ENCODE measurements at places on chromosomes 2 and 18.

DNA sequence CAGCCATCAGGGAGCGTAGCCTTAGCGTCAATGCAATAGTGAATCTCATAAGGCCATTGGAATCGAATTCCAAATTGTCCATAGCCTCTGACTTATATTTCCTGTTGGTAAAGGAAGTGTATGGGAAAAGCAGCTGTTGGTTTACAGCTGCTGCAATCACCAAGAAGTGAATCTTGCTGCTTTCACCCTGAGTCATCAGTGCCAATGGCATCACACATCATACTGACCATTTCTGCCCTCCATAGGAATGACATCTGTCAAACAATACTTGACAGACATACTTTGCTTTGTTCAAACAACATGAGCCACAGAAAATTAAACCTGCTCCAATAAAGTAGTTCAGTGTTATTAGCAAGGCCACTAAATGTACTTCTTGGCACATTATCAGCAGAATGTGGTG lies 111.2 kb upstream of the KLHL29 start:
- DNase-seq: no peak

DNA sequence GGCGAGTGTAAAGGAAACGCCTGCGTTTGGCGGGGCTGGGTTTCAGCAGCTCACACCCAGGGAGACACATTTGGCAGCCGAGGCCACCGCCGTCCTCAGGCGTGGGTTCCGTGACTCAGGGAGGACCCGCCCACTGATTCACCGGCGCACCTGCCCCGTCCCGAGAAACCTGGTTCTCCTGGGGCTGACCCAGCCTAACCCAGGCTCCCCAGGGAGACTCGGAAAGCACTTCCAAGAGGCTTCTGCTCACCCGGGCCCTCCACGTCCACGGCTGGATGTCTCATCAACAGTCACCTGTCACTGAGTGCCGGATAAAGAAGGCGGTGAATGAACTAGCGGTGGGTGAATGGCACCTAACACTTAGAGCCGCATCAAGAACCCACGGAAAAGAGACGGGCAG lies 126.4 kb upstream of the CTDP1 start:
- no peak for DNase-seq

DNA sequence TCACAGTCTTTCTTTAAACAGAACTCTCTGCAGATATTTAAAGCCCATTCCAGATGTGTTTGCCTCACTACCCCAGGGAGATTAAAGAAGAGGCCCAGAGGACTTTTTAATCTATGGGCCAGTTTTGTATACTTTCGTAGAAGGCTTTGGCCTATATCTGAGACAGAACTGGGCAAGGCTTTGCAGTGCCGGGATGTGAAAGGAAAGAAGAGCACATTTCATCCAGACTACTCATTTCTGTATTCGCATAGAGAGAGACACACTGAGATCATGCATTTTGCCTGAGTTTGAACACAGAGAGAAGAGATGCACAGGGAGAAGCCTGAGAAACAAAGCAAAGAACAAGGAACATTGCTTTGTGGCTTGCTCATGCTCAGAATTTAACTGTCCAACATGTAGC lies 54.9 kb upstream of the SLC5A7 start:
- DNase-seq: no peak

DNA sequence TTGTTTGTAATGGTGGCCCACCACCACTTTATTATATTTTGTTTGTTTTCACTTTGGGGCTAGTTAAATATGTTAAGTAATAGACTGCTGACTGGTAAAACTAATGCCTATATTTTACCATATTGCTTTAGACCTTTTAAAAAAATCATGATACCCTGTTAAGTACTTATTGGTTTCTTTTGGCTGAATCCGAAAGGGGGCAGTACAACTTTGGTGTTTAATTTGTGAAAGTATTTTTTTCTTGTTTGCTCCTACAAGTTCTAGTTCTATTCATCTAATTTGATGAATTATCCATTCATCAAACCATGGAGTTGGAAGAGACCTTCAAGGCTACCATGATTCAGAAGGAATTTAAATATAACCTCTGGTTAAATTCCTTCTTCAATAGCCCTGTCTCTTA lies 147.0 kb downstream of the MBD5 start:
- no peak for DNase-seq

DNA sequence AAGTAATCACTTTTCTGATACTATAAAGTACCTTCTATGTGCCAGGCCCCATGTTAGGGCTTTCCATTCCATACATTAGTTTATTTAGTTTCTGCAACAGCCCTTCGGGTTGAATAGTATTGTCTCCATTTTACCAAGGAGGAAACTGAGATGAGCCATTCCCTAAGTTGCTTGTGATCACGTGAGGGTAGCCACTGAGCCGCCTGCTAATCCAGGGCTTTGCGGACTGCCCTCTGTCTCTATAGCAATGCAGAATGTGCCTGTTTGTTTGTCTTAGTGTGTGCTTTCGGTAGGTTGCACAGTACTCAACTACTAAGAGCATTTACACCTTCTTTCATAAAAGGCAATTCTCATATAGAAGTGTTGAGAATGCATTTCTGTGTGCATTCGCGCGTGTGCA lies 5.0 kb downstream of the EMILIN2 start:
- no peak for DNase-seq

- DNase-seq: no peak
Observed at GRCh38 chr18:74191577-74191976, 43.3 kb downstream of the TIMM21 start.

DNA sequence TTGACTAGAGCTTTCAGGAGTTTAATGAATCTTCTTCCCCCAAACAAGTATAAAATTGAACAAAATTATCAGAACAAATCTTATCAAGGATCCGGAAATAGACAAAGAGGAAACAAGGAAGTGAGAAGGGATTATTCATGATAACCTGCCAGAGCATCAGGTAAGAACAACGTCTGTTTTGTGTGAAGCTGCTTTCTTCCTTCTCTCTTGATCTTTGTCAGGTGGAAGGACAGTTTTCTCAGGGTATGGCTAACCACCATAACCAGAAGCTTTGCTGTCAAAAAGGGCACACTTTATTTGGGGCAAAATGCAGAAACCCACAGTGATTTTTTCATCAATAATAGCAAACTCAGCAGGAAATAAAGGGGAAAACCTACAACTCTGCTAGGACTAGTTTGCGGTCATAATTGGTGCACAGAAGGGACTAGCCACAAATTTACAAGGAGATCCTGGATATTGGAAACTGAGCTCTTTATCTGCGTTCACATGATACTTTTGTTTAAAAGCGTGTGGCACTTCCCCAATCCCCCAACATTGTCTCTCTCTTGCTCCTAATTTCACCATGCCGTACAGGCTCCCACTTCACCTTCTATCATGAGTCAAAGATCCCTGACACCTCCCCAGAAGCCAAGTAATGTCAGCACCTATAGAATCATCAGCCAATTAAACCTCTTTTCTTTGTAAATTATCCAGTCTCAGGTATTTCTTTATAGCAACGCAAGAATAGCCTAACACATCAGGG lies 124.2 kb downstream of the FSIP2 start:
- no peak for DNase-seq

- no peak for DNase-seq
Observed at GRCh38 chr2:239563561-239563960, 162.7 kb upstream of the HDAC4 start.

DNA sequence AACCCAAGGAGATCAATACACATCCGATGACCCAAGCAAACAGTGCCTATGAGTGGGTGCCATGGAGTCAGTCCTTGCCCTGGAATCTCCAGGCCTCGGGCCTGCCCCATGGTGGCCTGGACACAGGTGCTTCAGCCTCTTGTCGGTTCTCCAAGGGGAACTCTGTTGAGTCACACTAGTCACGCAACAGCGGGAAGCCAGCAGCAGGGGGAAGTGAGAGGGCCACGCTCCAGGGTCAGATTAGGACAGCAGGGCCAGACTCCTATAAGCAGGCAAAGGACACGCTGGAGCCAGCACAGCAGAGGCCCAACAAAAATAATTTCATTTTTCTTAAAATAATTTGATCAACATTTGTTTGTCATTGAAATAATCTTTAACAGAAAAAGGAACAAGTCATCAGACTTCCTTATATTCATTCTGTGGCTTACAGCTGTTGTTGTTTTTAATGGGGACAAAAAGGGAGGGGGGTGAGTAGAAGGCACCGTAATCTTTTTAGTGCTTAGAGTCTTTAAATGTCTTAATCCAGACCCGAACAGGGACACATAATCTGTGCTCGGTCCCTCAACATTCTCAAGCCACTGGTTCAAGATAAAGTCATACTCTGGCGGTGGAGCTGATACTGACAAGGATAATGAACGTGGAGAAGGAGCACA lies 16.4 kb upstream of the ARMC9 start:
- no peak for DNase-seq

DNA sequence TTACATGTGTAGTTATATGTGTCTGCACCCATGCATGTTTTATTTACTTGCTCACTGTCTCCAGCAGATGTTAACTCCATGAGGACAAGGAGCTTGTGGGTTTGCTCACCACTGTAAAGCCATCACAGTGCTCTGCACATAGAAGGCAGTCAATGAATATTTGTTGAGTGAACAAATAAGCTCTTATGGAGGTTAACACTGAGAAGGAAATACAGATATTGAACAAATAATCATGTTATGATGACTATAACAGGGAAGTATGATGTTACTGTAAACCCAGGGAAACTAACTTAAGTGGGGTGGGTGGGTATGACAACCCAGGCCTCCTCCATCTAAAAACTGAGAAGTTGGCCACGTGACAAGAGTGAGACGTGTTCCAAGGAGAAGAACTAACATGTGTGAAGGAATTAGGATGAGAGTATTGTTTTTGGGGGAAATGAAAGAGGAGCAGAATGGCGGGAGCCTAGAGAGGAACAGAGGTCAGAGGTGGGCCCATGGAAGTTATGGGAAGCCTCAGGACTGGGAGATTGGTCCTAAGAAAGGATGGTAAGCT lies 6.0 kb upstream of the FAM117B start:
- DNase-seq: no peak

- DNase-seq: no peak
Observed at GRCh38 chr2:160377204-160377995, 116.2 kb downstream of the RBMS1 start.

GRCh38 chr2:98026927-98027522 lies 31.3 kb upstream of the TMEM131 start:
- no peak for DNase-seq

All from activated T-cell treated with anti-CD3 and anti-CD28 coated beads, Interleukin-2, amount 50 U/mL, for 48 hours (primary cell).